ENCODE measurements at places on chromosomes 7 and 10.
A peak's percentile ranks its signal among the peaks of the same experiment; 100 is the strongest.

GRCh38 chr10:47295411-47295810 lies 4.6 kb upstream of the GDF10 start:
- DNase-seq: no peak

GRCh38 chr10:98259606-98260315 lies 8.2 kb downstream of the LOXL4 start:
- DNase-seq: no peak

DNA sequence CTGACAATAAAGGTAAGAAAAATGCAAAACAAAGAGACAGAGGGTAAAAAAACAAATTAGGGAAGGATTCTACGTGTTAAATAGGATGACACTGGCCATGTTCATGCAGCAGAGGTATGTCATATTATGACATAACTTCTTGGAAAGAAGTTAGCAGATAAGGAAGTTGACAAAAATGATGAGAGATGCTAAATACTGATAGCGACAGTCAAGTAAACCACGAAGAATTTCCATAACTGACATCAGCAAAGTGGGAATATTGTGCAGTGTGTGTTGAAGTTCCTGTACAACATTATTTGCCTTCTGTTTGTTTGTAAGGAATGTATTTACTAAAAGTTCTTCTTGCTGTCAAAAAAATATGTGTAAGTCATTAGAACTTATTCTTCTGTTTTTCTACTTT lies 29.5 kb downstream of the MDH2 start:
- peak; percentile 72 for DNase-seq

DNA sequence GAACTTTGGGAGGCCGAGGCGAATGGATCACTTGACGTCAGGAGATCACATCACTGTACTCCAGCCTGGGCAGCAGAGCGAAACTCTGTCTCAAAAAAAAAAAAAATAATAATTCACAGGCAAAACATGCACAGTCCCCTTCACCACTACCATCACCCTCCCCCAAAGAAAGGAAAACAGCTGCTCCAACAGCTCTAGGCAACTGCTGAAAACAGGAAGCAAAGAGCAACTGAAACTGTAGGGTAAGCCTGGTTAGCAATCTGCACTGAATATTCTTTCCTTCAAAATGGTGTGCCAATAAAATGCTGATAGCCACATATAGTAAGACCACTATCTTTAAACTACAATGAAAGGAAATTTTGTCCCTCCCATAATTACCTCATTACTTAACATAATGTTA lies 11.8 kb downstream of the NT5C2 start:
- DNase-seq: peak; percentile 96

DNA sequence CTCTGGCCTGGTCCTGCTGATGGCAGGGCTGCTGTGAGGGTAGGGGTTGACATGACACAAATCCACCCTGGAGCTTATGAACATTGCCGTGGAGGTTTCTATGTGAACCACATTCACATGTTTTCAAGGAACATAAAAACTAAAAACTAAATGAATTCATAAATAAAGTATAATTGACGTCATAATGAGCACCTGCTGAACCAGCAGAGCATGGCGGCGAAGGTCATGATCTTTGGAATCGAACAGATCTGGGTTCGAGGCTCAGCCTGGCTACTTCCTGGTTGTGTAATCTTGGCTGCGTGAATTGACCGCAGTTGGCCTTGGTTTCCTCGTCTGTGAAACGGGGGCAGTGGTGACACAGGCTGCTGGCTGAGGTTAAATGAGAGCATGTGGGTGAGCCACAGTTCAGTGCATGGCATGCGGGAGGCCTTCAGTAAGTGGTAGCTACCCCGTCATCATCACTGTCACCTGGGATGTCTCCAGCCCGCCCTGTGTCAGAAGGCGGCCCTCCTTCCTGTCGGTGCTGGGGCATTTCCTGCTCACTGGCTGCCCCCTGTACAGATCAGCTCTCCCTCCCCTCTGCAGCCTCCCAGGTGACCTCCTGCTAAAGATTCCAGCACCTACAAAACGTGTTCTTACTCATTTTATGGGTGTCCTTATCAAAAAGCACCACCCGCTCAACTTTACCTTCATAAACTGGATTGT lies 190.3 kb upstream of the SHH start:
- no peak for DNase-seq

DNA sequence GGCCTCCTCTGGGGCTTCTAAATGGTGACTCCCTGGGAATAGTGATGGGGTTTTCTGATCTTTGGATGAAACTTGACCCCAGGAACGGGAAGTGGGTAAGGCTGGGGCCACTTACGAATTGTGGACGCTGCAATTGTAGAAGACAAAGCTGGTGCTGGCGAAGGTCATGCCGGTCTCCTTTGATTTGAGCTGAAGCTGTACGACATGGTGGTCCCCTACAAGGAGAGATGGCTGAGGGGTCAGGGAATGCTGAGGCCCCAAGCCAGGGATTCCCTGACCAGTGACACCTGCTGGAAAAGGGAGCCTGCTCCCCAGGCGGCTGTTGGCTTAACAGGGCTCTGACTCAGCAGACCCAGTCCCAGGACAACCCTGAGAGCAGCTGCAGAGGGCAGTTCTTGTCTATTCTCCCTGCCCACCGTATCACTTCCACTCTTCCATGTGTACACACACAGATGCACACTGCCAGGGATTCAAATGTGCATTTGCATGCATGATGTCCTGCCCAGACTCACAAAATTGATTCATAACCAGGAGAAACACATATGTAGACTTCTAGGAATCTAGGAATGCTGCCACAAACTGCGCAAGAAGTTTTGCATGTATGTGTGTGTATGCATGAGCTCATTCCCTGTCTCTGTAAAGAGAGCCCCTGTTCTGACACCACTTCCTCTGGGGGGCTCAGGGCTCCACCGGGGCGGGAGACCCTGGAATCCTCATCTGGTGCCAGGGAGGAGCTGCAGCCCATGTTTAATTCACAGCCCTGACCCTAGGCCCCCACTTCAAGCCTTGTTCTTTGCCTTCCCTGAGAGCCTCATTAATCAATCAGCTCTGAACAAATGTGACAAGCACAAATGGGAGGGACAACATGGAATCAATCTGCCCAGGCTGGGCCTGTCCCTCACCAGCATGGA lies 350.0 kb downstream of the PLXNA4 start:
- DNase-seq: no peak

GRCh38 chr10:14502431-14502830 lies 171.7 kb upstream of the FRMD4A start:
- DNase-seq: no peak

GRCh38 chr7:156071612-156072011 lies 259.3 kb upstream of the SHH start:
- no peak for DNase-seq

DNA sequence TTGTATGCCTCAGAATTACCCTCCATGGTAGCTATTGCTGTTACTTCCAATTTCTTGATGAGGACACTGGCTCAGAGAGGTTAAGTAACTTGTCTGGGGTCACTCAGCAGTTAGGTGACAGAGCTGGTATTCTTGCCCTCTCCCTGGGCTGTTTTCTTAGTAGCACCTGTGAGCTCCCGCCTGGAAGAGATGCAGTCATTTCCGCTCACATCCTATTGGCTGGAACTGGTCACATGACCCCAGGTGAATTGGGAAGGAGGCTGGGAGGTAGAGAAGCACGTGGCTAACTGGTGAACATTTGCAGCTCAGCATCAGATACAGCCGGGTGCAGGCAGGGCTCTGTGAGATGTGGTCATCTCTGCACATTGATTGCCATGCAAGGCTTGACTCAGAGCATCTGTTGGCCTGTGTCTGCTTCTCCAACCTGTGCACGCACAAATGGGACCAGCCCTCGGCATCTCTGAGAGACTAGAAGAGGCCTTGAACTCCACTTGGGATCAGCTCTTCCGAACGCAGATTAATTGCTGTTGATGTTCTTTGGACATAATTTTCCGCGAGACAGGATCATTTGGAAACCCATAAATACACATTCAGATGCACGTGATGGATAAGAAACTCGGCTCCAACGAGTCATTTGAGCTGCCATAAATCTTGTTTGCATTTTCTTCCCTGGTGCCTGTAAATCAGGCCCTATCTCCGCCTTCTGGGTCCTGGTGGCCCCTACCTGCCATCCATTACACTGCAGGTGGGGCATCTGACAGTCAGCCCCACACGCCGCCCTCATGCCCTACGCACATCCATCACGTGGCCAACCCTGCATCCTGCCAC lies 42.8 kb downstream of the MYL10 start:
- no peak for DNase-seq

GRCh38 chr7:138510003-138510402 lies 49.9 kb downstream of the TRIM24 start:
- DNase-seq: no peak

DNA sequence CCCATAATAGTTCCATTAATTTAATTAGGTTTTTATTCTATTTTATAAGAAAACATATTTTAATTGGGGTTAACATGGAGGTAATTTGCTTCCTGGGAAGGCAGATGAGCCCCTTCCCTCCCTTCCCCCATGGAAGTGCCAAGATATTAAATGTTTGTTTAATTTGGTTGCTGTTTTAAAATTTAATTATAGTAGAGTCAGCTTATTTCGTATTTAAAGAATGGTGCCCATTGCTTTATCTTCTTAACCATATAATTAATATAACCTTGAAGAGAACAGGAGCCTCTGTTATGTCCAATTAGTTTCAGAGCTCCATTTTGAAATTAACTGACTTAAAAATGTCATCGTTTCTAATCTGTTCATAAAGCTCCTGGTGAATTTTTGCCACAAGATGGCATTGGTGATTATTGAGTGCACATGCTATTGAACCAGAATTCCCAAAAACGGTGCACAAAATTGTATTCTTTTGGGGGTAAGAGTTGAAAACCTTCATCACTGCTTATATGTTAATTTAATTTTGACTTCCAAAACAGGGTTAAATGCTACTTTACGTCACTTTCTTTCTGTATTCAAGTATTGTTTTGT lies 26.0 kb downstream of the KLHDC10 start:
- DNase-seq: no peak

GRCh38 chr7:28433039-28433438 lies 20.7 kb downstream of the CREB5 start:
- DNase-seq: no peak

- DNase-seq: no peak
Observed at GRCh38 chr10:76185471-76186301, 754.3 kb downstream of the LRMDA start.

GRCh38 chr10:127458829-127459228 lies 90.3 kb upstream of the NPS start:
- DNase-seq: no peak

DNA sequence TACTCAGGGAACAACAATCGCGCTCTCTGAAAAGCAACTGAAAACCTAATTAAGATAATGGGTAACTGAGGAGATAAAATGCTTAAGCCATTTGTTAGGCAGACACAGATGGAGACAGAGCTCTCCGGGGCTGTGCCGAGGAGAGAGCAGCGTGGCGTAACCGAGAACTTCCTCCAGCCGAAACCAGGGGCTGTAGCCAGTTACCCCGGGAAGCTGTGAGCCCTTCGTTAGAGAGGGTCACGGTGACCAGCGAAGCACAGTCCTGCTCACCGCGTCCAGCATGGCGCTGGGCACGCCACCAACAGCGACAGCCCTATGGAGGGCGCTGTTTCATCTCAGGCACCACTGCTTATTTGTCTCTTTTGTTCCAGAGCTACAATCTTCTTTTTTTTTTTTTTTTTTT lies 16.1 kb downstream of the PAPOLB start:
- DNase-seq: peak; percentile 82

DNA sequence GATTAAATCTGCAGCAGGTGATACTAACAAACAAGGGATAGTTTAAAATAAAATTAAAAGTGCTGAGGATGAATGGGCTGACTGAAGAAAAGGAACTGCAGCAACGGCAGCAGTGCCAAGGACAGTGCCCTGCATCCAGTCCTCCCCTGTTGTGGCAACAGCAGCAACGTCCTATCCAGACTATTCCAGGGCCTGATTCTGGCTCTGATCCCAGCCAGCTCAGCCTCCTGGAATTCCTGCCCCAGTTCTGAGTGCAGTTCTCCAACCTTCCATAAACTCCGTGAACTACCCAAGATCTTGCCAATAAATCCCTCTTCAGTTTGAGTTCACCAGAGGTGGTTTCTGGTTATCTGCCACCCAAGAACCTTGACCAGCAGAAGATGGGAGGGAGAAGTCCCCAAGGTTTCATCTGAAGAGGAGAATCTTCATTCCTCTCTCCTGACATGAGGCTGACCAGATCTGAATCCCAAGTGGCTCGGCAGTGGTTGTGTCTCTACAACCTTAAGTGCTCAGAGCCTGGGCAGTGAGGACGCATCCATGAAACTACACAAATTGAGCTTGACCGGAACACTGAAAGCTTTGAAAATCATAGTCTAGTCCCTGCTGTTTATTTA lies 115.8 kb downstream of the SORBS1 start:
- no peak for DNase-seq

- DNase-seq: no peak
Observed at GRCh38 chr7:29412912-29413311, 150.7 kb upstream of the PRR15 start.

- no peak for DNase-seq
Observed at GRCh38 chr10:4384245-4384644, 441.8 kb upstream of the AKR1E2 start.

DNA sequence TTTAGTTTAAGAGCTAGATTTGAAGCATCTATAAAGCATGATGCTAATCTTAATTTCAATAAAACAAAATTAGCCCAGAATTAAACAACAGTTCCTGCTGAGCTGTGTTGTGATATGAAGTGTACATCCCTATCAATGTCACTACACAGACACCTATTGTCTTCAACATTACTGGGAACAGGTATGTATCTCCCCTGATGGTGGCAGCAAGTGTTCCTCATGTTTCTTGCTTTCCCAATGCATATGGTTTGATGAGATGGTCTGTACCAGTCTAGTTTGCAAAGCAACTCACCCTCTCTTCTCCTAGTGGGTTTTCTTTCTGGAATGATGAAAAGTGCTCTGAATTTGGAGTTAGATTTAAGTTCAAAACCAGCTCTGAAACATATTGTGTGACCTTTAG lies 38.1 kb downstream of the TSPAN12 start:
- DNase-seq: no peak

DNA sequence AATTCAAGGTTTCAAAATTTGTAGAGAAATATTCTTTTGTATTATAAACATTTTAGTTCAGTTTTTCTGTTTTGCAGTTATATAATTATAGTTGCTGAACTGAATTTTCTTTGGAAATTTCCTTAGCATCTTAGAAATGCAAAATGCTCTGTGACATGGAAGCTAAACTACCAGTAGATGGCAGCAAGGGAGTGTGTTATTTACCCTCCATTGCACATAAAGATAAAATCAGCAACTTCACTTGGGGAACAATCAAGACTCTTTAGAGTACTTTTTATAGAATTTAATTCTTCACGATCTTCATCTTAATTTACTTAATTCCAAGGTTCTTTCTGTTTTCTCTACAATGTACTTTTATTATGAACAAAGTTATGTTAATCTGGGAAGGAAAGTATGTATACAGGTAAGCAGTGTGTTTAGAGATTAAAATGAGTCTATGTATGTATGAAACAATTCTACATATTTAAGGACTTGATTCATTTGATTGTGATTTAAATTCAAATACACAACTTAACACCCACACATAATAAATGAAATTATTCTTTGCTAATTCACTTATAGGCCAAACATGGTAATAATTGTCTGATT lies 404.2 kb downstream of the THSD7A start:
- DNase-seq: peak; percentile 68
